ENCODE measurements at places on chromosomes 7 and 10.
A peak's percentile ranks its signal among the peaks of the same experiment; 100 is the strongest.

GRCh38 chr7:33534833-33535232 is 370.5 kb upstream of the BMPER start:
- DNase-seq: no peak

- no peak for DNase-seq
These were observed 27.2 kb downstream of the CCM2 start for GRCh38 chr7:45026984-45027773.

- no peak for DNase-seq
These were observed 367.9 kb downstream of the TFEC start for GRCh38 chr7:115662676-115663075.

- no peak for DNase-seq
These were observed 78.6 kb downstream of the ARL5B start for GRCh38 chr10:18737841-18738240.

- no peak for DNase-seq
These were observed 57.1 kb upstream of the FAM20C start for GRCh38 chr7:135257-135653.

DNA sequence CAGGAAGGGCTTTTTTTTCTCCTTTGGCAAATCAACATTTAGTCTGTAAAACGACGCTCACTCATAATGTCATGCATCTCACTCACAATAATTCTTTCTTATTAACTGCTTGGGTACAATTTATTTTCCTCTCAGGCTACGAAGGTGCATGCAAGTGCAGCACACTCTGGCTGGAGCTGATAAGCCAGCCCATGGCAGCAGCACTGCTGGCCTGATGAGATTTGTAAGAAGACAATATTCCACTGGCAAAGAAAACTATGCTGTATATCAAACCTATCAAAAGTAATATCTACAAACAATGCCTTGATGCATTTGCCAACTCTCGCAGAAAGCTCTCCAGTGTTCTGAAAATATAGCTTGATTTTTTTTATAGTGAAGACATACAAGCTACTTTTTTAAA is 170.0 kb upstream of the PHF14 start:
- no peak for DNase-seq

GRCh38 chr10:85597006-85597405 is 769.6 kb downstream of the GRID1 start:
- DNase-seq: no peak

DNA sequence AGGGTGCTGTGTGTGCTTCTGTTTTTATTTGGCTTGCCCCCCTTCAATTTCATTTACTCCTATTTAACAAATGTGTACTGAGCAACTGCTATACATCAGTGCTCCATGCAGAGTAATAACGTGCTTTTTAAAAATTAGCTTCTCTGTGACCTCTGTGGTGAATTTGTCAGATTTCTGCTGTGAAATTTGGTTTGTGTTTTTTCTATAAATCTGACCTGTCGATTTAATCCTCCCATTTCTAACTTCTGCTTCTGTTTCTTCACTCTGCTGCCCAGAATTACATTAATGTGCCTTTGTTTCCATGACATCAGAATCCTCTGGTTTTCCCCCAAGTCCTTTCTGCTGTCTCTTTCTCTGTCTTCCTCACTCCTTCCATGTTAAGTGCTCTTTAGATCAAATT is 123.8 kb upstream of the CACNA2D1 start:
- DNase-seq: no peak

DNA sequence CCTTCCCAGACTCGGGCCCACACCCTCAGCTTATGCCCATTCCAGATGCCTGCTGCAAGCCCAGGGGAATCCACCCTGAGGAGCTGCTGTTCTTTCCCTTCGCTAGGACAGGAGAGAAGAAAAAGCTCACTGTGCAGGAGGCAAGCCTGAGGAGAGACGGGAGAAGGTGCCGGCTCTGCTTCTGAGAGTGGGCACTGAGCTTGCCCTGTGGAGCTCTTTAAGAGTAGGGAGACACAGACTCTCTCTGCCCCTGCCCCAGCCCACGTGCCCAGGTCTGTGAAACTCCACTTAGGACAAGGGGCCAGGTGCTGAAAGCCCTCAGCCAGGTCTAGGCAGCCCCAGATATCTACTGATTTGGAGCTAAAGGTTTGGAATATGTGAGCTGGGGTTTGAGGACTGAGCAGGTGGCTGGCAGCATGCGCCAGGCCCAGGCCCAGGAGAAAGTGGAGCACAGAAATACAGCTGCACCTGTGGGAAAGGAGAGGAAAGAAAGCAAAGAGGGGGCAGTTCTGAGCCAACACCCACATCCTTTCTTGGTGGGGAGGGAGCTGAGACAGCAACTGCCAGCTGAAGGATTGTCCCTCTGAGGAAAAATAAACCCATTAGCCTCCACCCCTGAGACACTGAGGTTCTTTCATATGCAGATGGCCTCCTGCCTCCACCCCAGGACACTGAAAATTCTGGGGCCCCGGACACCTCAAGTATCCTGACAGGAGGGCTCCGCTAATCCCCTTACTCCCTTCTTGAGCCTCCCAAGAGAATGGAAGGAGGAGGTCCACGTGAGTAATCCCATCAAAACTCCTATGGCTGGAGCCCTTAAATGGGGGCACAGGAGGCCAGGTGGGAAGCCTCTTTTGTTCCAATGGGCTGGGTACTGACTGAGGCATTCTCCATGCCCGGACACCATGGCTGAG is 7.3 kb downstream of the POLL start:
- DNase-seq: no peak

GRCh38 chr10:125828311-125828710 is 5.0 kb downstream of the BCCIP start:
- DNase-seq: no peak

DNA sequence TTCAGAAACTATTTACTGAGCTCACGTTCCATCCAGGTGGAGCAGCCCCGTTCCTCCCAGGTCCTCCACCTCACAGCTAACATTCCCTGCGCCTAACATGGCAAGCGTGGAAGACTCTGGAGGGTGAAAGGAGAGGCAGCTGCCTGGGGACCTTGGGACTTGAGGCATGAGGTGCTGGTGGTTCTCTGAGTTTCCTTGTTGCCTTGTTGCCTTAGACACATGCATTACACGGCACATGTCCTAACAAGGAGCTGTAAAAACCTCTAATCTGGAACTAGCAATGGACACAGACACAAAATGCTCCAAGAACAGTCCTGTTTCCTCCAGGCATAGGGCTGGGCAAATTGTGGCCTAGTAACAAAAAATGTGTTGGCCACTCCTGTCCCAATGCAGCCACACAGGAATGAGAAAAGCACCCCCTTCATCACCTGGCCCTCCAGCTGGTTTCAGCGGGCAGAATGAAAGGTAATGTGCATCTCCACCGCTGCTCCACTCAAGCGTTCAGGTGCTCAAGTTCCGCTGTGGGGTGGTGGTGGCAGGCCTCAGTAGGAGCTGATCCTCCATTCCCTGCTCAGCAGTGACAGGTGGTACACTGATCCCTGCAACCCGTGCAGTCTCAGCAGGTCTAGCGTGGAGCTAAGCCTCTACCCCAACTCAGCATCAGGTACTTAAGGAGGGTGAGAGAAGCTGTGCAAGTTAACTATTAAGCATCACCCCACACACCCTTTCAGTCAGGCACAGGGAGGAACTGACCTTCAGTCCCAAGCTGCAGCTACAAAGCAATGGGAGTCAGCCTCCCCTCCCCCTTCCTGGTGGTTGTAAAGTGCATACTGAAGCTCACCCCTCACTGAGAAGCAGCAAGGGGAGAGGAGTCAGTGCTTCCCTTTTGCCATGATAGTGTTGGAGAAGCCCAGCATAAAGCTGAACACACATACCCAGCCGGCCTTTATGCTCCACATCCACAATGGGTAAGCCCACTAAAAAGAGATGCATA is 382.8 kb downstream of the SDK1 start:
- DNase-seq: no peak

- no peak for DNase-seq
These were observed 14.6 kb downstream of the ADAP1 start for GRCh38 chr7:939843-940242.

GRCh38 chr10:80459047-80459865 is 5.1 kb downstream of the TSPAN14 start:
- DNase-seq: peak; percentile 38

GRCh38 chr10:24360282-24361127 is 151.6 kb downstream of the KIAA1217 start:
- no peak for DNase-seq

- DNase-seq: no peak
These were observed 3.6 kb upstream of the JAKMIP3 start for GRCh38 chr10:132062116-132062515.

DNA sequence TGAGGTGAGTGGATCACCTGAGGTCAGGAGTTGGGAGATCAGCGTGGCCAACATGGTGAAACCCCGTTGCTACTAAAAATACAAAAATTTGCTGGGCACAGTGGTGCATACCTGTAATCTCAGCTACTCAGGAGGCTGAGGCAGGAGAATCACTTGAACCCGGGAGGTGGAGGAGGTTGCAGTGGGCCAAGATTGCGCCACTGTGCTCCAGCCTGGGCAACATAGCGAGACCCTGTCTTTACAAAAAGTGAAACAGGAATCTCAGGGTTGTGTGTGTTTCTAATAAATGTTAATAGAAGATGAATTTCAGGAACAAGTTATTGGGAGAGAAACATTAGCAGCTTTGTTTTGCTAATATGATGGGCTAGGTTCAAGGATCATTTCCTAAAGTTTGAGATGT is 19.9 kb downstream of the PPP2R2D start:
- DNase-seq: no peak

- DNase-seq: no peak
These were observed 88.8 kb upstream of the ANLN start for GRCh38 chr7:36300696-36301350.

DNA sequence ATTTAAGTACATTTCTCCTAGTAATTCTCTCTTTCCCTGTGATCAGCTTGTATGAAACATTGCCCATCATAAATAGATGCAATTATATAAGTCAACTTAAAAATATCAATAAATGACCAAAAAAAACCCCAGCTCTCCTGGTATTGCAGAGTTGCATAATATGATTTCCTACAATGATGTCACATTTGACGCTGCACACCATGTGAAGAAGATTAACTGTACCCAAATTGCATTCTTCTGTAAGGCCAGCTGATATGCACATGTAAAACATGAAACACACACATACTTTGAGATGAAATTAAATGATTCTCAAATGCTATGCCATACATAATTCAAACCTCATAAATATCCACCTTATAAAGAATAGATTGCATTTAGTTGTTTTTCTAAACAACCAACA is 115.5 kb downstream of the AGMO start:
- no peak for DNase-seq

- no peak for DNase-seq
These were observed 51.0 kb downstream of the HHEX start for GRCh38 chr10:92740762-92741161.

DNA sequence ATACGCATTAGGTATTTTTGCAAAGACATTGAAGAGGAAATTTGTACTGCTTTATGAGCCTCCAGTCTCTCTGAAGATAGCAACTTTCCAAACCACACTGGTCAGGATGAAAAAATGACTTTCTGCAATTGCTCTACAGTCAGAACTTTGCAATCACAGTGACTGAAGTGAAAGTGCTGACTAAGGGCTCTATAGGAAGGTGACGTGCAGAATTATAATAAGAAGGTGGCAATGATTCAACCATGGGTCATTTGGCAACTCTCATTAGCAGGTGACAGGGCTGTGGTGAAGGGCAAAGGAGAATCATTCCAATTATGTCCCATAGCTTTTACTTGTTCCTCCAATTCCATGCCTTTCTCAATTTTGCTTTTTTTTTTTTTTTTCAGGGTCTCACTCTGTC is 311.0 kb downstream of the ANKRD30A start:
- DNase-seq: no peak

GRCh38 chr7:42735081-42735480 is 176.8 kb downstream of the C7orf25 start:
- no peak for DNase-seq

DNA sequence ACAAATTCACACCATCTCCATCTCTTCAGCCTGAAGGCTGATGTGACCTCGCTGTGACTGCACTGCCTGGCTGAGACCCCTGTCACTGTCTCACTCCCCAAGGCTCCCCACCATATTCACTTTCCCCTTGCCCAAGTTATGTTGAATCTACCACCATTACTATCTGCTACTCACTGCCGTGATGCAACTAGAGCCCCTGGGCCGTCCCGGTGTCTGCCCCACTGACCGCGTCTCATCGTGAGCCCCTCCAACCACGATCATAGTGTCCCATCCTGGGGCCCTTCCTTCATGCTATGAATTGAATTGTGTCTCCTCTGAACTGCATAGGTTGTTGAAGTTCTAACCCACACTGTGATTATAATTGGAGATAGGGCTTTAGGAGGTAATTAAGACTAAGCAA is 71.9 kb upstream of the CHST15 start:
- DNase-seq: no peak

GRCh38 chr7:1741751-1742554 is 71.9 kb downstream of the ELFN1 start:
- no peak for DNase-seq

GRCh38 chr10:7986851-7987250 is 67.6 kb upstream of the GATA3 start:
- DNase-seq: no peak

GRCh38 chr7:142450206-142450605 is 192.3 kb upstream of the PRSS58 start:
- DNase-seq: no peak

GRCh38 chr10:131210181-131210580 is 101.3 kb downstream of the TCERG1L start:
- DNase-seq: no peak

DNA sequence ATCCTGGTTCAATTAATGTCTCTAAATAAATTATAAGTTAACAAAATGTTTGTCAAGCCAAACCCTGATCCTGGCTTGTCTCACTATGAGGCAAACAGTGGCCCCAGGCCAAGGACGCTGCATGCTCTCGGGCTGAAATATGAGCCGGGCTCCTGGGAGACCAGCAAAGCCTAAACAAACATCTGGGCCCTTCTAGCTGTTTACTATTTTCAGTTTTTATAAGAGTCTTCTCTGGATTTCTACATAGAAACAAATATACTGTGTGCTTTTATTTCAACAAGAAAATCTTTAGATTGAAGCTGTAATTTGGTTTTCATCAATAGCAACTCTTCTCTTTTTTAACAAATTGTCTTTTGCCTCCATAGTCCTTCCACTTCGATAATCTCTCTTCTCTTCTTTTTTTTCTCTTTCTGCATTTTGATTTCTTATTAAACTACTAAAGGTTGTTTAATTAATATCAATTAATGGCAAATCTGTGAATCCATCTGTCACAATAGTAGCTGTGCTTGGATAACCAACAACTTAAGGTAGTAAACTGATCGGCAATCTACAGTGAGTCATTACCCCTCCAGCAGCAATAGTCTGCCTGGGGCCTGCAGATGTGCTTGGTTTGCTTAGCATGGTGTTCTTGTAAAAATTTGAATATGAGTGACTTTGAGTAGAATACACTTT is 83.3 kb upstream of the DNAJC1 start:
- no peak for DNase-seq

DNA sequence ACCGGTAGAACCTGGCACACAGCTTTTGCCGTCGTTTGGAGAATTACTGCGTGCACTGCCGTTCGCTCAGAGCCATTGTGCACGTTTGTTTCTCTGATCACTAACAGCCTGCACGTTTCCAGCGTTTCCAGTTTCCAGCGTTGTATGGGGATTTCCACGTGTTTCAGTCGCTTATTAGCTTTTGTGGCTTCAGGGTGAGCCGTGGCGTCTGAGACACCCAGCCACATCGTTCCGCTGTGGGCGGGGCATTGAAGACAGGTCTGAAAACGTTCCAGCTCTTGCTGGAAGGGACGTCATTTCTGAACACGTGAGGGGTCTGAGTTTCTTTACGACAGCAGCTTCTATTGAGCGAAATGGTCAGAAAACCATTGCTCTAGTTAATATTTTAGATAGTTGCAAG is 164.8 kb downstream of the DNAJB6 start:
- no peak for DNase-seq

GRCh38 chr7:155685070-155685790 is 40.8 kb downstream of the RBM33 start:
- no peak for DNase-seq

- no peak for DNase-seq
These were observed 239.7 kb upstream of the HABP2 start for GRCh38 chr10:113313048-113313602.
